ENCODE measurements at places on chromosomes 3 and 15. TPM values are rescaled to one million over a fixed set of nuclear protein-coding genes. Genes with fewer than 3 reads are reported as not detected.

The SLITRK3 gene
- total RNA-seq: 0.04 TPM

- no peak for DNase-seq
Measured at GRCh38 chr3:114872050-114872449, 275.0 kb downstream of the ZBTB20 start.

- DNase-seq: no peak
Measured at GRCh38 chr15:73812806-73813465, 59.8 kb upstream of the INSYN1 start.

GRCh38 chr3:12662593-12663400, 1.1 kb downstream of the RAF1 start:
- peak; percentile 58 for DNase-seq

The SAMD7 gene
- not detected for total RNA-seq

DNA sequence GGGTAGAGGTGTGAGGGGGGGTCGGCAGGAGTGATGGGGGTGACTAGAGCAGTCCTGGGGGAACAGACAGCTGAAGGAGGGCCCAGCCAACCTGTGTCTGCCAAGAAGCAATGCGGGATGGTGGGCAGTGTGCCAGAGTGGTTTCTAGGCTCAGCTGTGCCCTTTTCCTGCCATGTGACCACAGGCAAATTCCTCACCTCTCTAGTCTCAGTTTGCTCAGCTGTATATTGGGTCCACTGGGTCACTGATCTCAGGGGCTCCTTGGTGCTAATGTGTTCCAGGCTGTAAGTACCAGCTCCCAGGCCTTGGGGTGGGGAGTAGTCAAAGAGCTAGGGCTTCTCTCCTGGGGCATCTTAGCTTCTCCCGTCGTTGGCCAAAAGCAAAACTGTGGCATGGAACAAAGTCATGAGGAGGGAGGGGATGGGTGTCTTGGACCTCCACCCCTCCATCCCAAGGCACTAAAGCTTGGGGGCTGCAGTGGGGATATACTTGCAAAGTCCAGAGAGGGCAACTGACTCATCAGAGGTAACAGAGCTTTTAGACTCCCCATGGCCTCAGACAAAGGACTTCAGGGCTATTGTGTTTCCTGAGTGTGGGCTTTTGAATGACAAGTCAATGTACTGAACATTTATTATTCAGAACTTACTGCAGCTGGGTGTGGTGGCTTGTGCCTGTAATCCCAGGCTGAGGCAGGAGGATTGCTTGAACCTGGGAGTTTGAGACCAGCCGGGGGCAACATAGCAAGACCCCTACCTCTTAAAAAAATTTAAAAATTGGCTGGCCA, 20.9 kb downstream of the SMAD6 start:
- DNase-seq: no peak

The ARHGEF26 gene
- total RNA-seq: 6.0 TPM

DNA sequence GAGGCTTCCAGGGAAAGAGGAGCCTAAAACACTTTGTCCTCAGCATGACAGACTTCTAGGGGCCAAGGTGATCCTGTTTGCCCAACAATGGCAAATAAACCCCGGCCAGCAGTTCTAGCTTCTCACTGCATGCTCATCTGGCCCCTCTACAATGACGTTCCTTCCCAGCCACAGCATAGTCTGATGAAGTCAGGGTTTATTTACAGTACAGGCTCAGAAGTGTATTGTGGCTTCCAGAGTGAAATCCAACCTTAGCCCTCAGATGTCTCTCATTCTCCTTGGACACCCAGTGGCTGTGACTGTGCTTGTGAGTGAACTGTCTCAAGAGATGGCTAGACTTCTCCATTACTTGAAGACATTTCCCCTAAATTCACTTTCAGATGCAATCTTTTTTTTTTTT, 40.8 kb downstream of the BFSP2 start:
- DNase-seq: no peak

The NMD3 gene
- 45.2 TPM for total RNA-seq

GRCh38 chr3:188184649-188185048, 30.7 kb downstream of the LPP start:
- no peak for DNase-seq

- DNase-seq: no peak
Measured at GRCh38 chr3:82033186-82033585, 271.7 kb upstream of the GBE1 start.

GRCh38 chr3:151479452-151479851, 18.6 kb upstream of the IGSF10 start:
- DNase-seq: no peak

DNA sequence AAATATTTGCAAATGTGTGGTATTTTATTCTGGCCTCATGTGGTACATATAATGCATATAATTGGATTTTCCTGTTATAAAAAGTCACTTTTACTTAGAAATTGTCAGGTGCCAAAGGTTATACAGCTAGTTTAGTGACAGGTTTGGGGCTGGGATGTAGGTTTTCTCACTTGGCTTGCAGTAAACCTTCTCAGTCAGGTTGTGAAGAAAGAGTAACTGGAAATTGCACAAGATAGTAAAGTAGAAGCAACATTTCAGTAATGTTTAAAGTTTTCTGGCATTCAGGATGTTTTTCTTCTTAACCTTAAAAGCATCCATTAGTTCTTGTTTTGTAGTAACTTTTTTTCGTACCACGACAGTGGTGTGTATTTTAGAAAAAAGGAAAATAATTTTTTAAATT, 53.9 kb downstream of the MEF2A start:
- no peak for DNase-seq

The KATNBL1 gene
- total RNA-seq: 53.3 TPM

The SOX14 gene
- total RNA-seq: 1.2 TPM

- DNase-seq: no peak
Measured at GRCh38 chr15:71082803-71083202, 32.5 kb upstream of the THSD4 start.

The CCR9 gene
- not detected for total RNA-seq

DNA sequence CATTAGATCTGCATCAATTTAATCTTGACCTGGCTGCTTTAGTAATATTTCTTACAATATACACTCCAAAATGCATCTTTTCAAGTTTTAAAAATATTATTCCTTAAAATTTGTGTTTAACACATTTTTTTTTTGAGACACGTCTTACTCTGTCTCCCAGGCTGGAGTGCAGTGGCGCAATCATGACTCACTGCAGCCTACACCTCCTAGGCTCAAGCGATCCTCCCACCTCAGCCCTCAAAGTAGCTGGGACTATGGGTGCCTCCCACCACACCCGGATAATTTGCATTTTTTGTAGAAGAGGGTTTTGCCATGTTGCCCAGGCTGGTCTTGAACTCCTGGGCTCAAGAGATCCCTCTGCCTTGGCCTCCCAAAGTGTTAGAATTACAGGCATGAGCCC, 73.6 kb downstream of the ETV5 start:
- no peak for DNase-seq

- DNase-seq: no peak
Measured at GRCh38 chr3:106611841-106612240, 743.0 kb upstream of the CBLB start.

GRCh38 chr15:39976291-39977274, 42.7 kb downstream of the EIF2AK4 start:
- peak; percentile 74 for DNase-seq

DNA sequence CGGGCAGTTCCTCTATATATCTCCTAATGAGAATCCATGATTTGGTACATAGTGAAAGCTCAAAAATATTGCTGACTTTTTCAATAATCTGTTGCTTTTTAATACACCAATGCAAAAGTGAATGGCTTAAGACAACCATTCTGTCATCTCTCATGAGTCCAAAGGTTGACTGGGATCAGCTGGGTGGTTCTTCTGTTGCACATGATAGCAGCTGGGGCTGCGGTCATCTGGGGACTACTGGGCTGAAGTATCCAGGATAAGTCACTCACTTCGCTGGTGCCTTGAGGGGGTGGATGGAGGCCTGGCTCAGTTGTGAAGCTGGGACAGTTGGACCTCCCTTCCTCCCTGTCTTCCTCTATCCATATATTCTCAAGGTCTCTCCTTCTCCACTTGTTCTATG, 53.7 kb downstream of the NOX5 start:
- no peak for DNase-seq

- DNase-seq: no peak
Measured at GRCh38 chr3:182650568-182651128, 142.7 kb upstream of the ATP11B start.

- no peak for DNase-seq
Measured at GRCh38 chr3:122697952-122698620, 17.4 kb downstream of the PARP14 start.

The INKA1 gene
- 6.5 TPM for total RNA-seq

DNA sequence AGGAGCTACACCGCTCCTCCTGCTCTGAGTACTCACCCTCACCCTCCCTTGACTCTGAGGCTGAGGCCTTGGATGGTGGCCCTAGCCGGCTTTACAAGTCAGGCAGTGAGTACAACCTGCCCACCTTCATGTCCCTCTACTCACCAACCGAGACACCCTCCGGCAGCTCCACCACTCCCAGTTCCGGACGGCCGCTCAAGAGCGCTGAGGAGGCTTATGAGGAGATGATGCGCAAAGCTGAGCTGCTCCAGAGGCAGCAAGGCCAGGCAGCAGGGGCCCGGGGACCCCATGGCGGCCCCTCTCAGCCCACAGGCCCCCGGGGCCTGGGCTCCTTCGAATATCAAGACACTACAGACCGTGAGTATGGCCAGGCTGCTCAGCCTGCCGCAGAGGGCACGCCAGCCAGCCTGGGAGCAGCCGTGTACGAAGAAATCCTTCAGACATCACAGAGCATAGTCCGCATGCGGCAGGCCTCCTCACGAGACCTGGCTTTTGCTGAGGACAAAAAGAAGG, 21.2 kb upstream of the APEH start:
- no peak for DNase-seq

The TMEM207 gene
- total RNA-seq: not detected

GRCh38 chr3:160401291-160402095, 2.0 kb downstream of the SMC4 start:
- no peak for DNase-seq

DNA sequence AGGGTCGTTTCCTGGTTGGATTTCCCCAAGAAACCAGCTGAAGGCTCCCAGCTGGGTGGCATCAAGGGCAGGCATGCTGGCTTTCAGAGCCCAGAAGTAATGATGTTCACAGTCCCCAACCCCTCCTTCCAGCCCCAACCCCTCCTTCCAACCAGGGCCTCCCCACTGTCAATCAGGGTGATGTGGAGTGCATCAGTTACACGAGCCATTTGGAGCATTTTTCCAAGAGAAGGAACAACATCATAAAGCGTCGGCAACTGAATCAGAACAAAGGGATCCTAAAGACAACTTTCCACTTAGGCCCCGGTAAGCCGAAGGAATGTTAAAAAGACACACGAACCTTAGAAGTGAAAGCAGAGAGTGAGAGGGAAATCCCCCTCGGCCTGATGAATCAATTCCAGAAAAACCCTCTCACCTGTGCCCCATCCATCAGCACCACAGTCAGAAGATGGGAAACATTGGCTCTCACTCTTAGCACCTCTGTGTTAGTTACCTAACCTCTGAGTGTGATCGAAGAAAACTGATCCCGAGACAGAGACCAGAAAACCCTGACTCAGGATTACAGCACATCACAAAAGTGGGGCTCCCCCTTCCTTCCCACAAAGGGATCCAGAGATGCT, 101.2 kb upstream of the WNT5A start:
- DNase-seq: peak; percentile 48

- no peak for DNase-seq
Measured at GRCh38 chr15:68561171-68561900, 17.5 kb upstream of the CORO2B start.

The ADCY5 gene
- 5.1 TPM for total RNA-seq

- no peak for DNase-seq
Measured at GRCh38 chr3:143755978-143756377, 92.3 kb downstream of the SLC9A9 start.

The CMTM7 gene
- total RNA-seq: 15.3 TPM

DNA sequence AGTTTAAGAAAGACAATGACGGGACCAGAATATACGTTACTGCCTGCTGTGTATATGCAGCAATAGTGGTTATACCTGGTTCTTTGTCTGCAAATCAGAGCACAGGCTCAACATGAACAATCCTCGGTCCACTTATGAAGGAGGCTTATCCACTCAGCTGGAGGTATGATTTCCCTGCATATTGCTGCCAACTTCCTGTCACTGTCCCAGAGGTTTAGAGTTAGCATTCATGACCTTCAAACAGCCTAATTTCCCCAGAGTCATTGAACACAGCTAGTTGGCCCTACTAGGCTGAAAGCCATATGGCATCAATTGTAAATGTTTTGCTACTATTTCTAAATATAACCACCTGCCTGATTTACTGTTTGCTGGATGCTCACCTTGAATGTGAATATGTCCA, 224.9 kb upstream of the ZNF717 start:
- DNase-seq: no peak

The PLA2G4E gene
- total RNA-seq: not detected

The GOLGA8K gene
- 0.59 TPM for total RNA-seq

DNA sequence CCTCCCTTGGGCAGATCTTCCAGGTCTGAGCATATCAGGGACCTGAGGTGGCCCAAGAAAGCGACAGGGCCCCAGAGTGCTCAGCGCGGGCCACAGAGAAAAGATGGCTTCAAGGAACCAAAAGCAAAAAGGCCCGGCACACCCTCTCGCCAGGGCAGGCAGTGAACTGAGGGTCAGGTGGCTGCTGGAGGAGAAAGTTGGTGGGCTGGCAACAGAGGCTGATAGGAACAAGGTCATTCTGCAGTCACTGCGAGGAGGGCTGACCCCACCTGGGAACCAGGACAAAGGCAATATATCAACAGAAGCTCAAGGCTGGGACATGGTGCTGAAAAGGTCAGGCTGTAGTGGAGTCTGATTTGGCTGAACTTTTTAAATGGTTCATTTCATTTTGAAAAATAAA, 2.8 kb upstream of the ACSBG1 start:
- no peak for DNase-seq

The TARS3 gene
- 8.0 TPM for total RNA-seq
